B cell (primary cell): ENCODE measurements at places on chromosomes 16 and 17. TPM values are rescaled to one million over a fixed set of nuclear protein-coding genes. Genes with fewer than 3 reads are reported as not detected.

RNF222 gene
- total RNA-seq, result not detected in 2 replicates

C16orf54 gene
- total RNA-seq, result 64.4 and 68.3 TPM in 2 replicates

TMEM204 gene
- total RNA-seq, result 0.27 and 0.58 TPM in 2 replicates

SLC9A5 gene
- total RNA-seq, result 1.7 and 2.4 TPM in 2 replicates

SLC16A6 gene
- total RNA-seq, result 3.8 and 4.5 TPM in 2 replicates
